Activated T-cell treated with anti-CD3 and anti-CD28 coated beads, Interleukin-2, amount 50 U/mL, for 4 hours (primary cell): ENCODE measurements at places on chromosomes 11 and 22.
A peak's percentile ranks its signal among the peaks of the same experiment; 100 is the strongest.

DNA sequence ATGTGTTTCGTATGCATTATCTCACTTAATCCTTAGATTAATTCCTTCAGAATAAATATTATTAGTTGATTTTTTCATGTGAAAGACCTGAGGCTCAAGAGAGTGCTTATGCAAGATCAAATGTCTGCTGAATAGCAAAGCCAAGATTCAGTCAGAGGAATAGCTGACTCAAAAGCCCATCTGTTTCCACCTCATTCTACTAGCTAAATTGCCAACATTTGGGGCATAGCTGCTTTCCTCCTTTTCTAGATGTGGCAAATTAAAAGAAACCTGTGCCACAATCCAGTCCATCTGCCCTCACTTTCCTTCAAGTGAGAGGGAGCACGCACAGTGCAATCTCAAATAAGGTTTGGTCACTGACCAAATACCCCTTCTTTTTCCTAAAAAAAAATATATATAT is 121.1 kb downstream of the PAX6 start:
- no peak for DNase-seq

DNA sequence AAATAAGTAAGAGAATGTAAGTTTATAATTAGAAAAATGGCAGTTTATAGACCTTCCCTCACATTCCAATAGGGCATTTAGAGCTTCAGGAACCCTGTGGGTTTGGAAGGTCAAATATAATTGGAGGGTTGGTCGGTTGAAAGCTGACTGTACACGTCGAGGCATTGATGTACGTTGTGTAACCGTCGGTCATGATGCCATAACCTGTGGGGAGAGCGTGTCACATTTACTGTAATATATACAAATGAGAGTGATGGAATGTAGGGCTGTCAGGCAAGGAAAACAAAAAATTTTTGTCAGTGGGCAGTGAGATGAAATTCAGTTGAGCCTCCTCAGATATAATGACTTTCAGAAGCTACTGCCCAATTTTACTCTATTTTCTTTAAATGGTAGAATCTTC is 88.5 kb downstream of the ARL14EP start:
- no peak for DNase-seq

DNA sequence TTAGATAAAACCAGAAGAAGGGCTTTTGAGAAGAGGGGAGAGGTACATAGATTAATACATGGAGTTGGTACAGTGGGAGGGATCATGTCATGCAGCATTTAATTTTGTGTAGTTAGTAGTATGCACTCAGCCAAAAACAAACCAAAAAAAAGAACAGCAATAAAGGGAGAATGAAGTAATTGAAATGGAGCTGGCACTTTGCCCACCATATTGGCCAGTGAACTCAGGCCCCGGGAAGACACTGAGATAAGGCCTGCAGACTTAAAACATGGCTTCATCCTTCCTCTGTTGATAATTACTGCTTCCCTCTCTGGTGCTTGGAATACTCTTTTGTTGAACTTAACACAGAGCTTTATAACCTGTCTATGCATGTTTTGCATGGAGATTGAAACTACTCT is 3.1 kb downstream of the PANX1 start:
- DNase-seq, result no peak

DNA sequence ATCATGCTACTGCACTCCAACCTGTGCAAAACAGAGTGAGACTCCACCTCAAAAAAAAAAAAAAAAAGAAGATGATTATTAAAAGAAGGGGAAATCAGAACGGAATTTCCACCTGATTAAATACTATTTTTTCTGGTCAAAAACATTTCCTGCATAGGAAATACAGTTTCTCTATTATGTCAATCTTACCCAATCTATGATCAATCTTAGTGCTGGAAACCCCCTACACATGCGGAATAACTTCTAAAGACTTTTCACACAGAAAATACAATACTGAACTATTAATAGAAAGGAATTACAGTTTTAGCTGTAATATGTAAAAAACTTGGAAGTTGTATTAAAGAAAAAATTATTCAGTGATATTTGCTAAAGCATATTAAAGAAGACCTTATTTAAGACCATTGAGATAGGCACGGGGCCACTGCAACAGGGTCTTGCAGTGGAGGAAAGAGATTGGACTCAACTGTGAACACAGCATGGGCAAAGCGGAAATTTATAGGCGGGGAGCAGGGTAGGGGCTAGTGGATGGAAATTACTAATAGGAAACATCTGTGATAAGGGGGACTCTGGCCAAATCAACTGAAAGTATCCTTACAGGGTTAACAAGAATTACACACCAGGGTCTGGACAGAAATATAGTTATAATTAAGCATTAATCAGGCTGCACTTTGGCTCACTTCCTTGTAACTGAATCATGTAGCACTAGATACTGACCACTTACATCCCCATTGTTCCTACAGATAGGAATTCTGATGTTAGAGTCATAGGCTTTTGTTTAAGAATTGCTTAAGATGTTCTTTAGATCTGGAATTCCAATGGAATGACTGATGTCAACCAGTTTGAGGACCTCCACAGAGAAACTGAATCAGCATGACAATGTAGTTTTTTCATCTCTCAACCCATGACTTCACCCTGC is 411.5 kb upstream of the DDI1 start:
- no peak for DNase-seq

- no peak for DNase-seq
These were observed 29.6 kb downstream of the PAK1 start for GRCh38 chr11:77444261-77444660.

- DNase-seq, result no peak
These were observed 460 bp downstream of the ZC3H12C start for GRCh38 chr11:110093407-110094297.

DNA sequence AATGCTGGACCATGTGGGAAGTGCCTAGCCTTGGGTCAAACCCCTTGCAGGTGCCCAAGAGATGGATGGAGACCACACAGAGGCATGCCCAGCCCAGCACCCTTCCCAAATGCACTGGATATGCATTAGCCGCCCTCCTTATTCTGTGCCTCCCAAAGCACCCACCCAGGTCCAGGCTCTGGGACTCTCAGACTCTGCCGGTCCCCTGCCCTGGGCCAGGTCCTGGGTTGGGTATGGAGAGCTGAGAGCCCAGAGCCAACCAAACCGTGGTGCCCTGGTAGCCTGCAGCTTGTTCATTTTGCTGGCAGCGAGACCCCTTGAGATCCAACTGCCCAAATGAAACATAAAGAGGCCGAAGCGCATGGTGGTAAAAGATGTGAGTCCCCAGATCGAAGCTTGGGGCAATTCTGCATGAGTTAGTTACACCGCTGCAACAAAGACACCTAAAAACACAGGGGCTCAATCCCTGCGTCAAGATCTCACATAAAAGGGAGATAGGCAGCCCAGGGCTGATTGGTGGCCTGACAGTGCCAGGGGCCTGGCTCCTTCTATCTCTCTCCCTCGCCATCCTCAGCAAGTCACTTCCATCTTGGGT is 61.5 kb downstream of the MYEOV start:
- no peak for DNase-seq

- no peak for DNase-seq
These were observed 489.0 kb downstream of the MN1 start for GRCh38 chr22:27312565-27312964.

GRCh38 chr11:72683782-72684200 is 9.6 kb upstream of the PDE2A start:
- DNase-seq, result peak; percentile 59

GRCh38 chr11:35420371-35420770 is 1.0 kb upstream of the SLC1A2 start:
- no peak for DNase-seq

GRCh38 chr11:73270016-73270854 is 1.9 kb upstream of the P2RY6 start:
- no peak for DNase-seq

- no peak for DNase-seq
These were observed 15.7 kb upstream of the GNB1L start for GRCh38 chr22:19870153-19871022.

DNA sequence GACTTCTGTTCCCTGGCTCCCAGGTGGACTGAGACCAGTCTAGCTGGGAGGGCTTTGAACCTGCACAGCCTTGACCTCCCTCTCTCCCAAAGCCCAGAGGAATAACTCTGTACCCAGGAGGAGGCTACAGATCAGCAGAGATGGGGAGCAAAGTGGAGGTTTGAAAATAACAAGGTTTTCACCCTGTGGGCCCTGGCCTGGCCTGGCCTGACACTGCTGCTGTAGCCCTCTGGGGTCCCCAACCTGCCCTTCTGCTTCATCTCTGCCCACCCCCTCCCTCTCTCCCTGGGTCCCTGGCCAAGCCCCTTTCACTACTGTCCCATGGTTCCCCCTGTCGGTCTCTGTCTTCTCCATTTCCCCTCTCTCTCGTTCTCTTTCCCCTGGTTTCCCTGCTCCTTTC is 225.2 kb downstream of the BUD13 start:
- no peak for DNase-seq

- no peak for DNase-seq
These were observed 55.6 kb downstream of the APOL3 start for GRCh38 chr22:36104988-36105387.

- DNase-seq, result peak; percentile 68
These were observed 17.2 kb downstream of the POLR3H start for GRCh38 chr22:41526830-41527799.

- DNase-seq, result no peak
These were observed 193.1 kb upstream of the PITPNB start for GRCh38 chr22:28112190-28112544.

- no peak for DNase-seq
These were observed 182.5 kb downstream of the CADM1 start for GRCh38 chr11:115321605-115322289.

- DNase-seq, result peak; percentile 41
These were observed 56.7 kb downstream of the TP53I11 start for GRCh38 chr11:44893846-44894617.

DNA sequence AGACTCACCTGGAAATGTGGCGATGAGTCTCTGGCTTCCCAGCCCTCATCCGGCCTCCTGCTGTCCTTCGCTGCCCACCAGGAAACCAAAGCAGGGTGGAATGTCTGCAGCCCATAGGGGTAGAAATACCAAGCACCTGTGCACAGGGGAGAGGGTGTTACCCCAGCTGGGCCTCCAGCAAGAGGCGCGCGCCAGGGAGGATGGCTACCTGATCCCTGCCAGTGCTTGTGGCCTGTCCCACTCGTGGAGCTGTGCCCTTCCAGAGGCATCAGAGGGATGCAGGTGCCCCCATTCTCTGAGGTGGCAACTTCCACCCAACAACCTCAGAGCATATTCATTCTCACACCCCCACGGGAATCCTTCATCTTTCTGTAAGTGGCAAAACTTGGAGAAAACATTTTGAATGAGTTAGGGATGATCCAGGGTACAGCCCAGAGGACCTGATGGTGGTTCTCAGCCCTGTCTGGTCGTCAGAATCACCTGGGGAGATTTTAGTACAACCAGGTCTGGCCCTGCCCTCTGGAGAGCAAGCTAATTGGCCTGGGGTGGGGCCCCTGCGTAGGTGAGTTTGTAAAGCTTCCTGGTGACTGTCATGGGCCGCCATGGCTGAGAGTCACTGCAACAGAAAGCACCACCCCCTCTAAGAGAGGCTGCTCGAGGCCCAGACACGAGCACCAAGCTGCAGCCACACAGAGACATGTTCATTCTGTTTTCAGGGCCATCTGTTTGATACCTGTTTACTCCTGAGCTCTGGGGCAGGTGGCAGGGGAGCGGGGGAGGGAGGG is 9.9 kb downstream of the SUN2 start:
- DNase-seq, result no peak

DNA sequence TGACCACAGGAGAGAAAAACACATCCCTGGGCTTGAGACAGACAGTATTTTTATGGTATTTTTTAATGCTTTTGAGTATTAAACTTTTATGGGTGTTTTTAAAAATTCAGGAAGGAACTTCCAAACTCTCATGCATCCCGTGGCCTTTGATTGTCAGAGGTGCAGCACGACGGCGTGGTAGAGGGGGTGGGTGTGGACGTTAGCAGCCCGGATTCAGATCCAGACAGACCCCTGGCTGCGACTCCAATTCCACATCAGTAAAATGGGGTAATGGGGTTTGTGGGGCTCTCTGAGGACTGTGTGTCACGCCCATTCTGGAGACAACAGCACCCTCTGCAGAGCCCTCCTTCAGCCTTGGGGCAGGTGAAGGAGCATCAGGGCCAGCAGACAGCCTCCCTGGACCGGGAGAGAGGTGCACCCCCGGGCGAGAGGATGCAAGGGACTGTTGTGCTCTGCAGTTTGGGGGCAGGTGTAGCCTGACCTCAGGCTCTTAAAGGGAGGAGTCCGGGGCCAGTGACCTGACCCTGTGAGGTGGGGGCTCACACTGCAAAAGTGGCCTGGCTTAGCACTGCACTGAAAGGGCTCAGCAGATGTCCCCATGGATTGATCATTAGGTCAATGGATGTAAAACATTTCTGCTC is 1024.3 kb downstream of the TBC1D22A start:
- DNase-seq, result no peak

DNA sequence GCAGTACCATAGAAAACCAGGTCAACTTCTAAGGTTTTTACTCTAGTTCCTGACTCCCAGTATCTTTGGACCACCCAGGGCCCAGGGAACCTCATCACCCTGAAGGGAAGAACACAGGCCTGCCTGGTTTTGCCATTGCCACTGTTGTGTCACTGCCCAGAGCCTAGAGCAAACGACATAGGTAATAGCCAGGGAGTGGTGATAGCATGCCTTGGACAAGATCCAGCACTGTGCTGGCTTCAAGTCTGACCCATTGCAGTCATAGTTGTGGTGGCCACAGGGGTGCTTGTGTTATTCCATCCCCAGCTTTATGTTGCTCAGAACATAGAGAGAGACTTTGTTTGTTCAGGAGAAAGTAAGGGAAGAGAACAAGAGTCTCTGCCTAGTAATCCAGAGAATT is 2310.2 kb downstream of the LRRC4C start:
- DNase-seq, result no peak

DNA sequence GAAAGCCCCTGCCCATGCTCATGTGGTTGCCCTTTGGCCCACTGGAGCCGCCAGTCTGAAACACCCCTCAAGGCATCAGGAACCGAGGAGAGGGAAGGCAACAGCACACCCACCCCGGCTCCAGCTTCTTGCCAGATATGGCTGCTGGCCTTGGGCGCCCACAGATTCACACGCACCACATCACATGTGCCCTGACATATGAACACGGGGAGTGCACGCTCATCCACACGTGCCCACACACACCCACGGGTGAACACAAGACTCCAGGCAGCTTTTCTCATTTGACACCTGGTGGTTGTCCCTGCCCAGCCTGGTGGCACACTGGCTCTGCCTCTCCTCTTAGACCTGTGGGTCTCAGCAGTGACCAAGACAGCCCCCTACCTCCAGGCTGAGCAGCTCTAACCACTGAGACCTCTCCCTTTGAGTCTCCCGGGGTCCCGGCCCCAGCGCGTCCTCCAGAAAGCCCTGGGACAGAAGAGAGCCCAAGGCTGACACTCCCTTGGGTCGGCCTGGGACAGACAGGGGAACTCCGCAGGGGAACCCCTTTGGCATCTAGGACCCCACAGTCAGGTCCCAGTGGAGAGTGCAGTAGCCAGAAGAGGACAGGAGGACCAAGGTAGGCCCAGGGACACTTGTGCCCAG is 2.7 kb upstream of the MAPK12 start:
- DNase-seq, result no peak

GRCh38 chr11:10450462-10451425 is 4.3 kb upstream of the AMPD3 start:
- peak; percentile 30 for DNase-seq

DNA sequence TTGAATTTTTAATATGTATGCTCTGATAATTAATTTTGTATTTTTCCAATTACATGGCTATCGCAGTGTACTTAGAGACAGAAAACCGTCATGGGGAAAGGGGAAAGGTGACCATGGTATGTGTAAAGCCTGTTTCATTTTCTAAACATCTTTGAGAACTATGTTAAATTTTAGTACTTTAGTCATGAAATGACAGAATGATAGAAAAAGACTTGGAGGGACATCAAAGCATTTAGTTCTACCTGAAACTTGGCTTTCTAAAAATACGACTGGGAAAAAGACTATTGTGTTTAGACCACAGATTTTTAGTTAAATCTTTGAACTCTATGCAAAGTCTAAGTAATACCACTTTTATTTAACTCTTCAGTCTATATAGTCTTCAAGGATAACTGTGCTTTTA is 54.1 kb downstream of the MAML2 start:
- no peak for DNase-seq
